Fibroblast of skin of abdomen (primary cell): ENCODE measurements at places on chromosomes 2 and 18.

- DNase-seq, result no peak
Observed at GRCh38 chr2:38433607-38433975, 56.5 kb upstream of the ATL2 start.

DNA sequence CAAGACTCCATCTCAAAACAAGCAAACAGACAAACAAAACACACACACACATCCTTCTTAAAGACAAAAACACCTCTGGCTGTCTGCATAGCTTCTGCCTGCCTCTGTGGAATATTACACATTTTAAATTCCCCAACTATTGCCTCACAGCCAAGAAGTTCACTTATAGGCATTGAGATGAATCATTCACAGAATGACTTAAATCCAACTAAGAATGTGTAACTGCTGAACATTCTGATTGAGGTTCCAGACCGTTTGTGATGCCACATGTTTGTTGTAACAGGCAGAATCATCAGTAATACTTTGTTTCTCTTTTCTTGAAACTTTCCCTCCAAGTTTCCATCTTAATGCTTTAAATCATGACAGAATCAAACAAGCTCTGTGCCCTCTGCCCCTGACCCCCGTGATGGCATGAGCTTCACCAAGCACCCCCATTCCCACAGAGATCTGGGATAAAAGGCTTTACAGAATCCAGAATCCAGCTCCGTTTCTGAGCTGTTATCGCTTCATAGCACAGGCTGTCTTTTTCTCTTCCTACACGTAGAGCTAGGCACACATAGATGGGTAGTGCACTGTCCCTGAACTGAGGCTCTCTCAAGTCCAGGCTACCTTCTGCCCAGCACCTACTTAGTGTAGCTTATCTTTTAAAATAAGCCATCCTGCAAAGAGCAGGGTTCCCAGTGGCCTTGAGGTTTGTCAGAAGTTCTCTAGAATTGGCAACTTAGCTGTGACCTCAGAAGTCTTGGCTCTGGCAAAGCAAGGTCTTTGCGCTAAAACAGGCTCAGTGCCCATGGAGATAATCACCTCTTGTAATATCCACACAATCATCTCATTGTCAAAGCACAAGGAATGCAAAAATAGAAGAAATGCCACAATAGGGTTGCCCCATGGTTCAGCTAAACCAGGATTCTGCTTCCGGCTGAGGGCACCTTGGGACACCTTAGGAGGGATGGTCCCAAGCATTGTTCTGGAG lies 32.9 kb downstream of the EPAS1 start:
- peak; percentile 95 for DNase-seq

DNA sequence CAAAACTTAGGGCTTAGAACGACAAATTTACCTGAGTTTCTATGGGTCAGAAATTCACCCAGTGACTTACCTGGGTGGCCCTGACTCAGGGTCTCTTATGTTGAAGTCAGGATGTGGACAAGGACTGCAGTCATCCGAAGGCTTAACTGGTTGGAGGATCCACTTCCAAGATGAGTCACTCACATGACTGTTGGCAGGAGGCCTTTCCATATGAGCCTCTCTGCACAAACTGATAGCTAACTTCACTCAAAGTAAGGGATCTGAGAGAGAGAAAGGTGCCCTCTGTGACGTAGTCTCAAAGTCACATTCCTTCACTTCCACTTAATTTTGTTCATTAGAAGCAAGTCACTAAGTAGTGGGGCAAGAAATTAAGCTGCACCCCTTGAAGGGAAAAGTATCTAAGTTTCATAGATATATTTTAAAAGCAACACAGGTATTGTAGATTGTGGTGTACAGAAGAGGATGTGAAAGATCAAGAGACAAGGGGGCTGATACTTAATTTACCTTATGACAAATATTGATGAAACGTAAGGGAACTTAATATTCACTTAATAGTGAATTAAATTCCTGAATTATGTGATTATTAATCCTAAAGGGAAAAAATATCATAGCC lies 48.4 kb downstream of the TANK start:
- peak; percentile 74 for DNase-seq

- DNase-seq, result peak; percentile 21
Observed at GRCh38 chr2:134231965-134232340, 21.9 kb upstream of the MGAT5 start.

GRCh38 chr2:8631465-8632005 lies 50.3 kb upstream of the ID2 start:
- DNase-seq, result no peak

DNA sequence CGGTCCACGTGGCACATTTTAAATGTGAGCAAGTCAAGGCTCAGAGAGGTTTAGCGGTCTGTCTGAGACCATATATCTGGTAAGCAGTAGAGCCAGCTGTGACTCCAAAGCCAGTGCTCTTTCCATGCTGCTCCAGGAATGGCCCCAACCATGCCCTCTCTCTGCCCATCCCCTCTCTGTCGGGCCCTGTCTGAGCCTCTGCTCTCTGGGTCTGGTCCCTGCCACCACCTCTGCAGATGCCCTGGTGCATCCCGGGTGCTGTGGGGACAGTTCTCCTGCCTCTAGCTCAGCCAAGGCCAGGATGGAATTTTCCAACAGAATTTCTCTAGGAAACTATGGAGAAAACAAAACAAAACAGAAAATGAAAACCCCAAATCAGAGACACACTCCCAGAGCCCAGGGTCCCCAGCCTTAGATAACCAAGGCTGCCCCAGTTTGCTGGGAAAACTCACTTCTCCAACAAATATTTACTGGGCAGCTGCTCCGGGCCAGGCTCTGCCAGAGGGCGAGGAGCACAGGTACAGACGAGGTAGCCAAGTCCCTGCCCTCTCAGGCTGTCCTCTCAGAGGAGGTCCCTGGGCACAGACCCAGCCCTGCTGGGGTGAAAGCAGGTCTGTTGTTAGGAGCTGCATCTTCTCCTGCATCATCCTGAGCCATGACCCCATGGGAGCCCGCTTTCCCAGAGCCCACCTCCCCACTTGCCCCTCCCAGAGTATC lies 9.2 kb downstream of the ADRA2B start:
- no peak for DNase-seq

GRCh38 chr2:156399224-156399949 lies 36.8 kb upstream of the GPD2 start:
- no peak for DNase-seq
